ENCODE measurements at places on chromosomes 6 and 20.

- no peak for DNase-seq
Measured at GRCh38 chr20:53488775-53489272, 104.8 kb downstream of the ZNF217 start.

DNA sequence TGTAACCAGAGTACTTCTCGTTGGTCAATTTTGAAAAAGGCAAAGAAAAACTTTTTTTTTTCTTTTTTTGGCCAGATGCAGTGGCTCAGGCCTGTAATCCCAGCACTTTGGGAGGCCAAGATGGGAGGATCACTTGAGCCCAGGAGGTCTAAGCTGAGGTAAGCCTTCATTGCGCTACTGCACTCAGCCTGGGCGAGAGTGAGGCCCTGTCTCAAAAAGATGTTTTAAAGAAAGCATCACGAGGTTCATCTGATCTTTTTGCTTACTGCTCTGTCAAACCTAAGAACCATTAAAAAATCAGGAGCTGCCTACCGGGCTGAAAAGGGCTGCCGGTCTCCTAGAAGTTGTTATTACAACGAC lies 607 bp downstream of the LYRM2 start:
- DNase-seq: no peak

DNA sequence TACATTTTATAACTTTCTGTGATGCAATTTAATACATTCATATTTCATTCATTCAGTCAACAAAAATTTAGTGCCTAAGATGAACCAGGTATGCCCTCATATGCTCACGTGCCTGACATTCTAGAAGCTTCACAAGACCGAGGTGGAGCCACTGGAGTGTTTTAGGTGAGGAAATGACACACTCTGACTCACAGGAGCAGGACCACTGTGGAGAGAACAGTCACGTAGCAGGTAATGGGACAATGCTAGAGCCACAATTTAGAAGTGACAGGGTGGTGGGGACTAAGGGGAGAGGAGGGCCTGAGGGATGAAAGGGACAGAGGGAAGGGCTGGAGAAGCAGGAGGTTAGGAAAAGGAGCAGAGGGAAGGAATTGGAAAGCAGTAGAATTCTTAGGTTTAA lies 17.6 kb upstream of the HLA-A start:
- DNase-seq: no peak

DNA sequence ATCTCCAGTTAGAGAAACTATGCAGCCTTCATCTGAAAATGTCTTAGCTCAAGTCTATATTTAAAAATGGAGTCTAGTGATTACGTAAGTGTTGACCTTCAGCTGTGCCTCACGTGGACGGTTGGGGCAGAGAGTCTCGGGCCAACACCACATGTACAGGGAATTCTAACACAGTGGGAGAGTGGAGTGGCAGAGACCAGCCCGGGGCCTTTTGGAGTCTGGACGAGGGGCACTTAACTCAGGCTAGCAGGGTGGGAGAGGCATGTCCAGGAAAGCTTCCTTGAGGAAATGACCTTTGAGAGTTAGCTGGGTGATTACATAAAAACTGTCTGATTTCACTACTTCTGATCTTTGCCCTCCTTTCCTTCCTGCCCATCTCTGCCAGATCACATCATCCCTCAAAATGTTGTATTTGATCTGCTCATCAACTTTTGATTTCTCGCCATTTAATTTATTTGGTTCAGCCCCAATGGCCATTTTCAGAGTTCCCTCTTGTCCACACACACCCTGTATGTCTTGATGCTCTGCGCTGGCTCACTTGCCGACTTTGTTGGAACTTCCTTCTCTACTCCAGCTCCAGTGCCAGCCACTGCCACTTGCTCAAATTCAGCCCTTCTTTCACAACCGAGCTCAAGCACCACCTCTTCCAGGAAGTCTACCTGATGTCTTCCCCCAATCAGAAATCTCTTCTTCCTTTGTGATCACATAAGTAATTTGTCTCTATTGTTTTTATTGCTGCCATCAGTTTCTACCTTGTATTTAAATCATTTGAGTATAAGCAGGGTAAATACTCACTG lies 2.6 kb downstream of the ARMC2 start:
- DNase-seq: no peak

GRCh38 chr20:19867074-19867473 lies 109.0 kb downstream of the RIN2 start:
- DNase-seq: peak; percentile 76
